Stromal cell of bone marrow (primary cell): ENCODE measurements at places on chromosomes 4 and X.
A peak's percentile ranks its signal among the peaks of the same experiment; 100 is the strongest.

DNA sequence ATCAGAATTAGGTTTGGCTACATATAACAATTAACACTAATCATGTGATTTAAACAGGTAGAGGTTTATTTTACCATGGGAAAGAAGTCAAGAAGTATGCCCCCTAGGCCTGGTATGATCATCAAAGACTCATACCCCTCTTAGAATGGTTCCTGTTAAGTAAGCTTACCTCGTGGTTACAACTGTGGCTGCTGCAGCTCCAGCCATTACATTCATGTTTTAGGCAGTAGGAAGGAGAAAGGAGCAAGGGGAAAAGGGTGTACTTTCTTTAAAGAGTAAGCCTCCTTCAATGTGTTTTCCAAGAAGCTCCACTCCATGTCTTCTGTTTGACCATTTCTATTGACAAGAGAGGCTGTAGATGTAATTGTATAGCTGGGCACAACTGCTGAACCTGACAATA, 94.9 kb upstream of the GATB start:
- DNase-seq: no peak

GRCh38 chr4:176286728-176287127, 17.7 kb upstream of the ASB5 start:
- no peak for DNase-seq

- DNase-seq: no peak
Observed at GRCh38 chrX:71814123-71814912, 51.2 kb downstream of the CXorf49B start.

DNA sequence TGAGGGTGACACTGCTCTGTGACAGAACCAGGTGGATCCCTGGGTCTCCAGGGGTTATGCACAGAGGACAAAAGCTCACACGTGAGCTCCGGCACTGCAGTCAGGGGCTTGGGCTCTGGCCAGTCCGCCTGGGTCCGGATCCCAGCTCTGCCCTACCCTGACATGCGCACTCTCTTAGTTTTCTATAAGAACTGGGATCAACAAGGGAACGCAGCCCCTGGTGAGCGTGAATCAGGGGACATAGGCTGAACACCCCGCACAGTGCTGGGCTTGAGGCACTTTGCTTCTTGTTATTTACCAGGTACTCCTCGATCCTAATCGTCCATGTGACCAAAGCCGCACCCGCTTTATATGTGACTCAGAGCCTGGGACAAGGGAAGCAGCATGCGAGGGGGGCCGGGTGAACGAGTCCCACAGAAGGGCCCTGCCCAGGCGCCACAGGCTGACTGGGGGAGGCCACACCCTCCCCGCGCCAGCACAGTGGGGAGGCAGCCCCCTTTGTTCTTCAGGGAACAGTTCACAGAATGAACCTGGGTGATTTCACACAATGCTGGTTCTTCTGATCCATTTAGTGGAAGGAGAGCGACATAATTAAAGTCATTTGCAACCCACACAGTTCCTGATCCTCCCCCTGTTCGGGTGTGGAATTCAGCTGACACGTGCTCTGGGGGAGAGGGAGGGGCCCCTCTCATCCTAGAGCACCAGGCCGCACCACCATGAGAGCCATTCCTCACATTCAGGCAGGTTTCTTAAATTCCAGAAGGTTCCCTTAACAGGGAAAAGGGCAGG, 55.5 kb downstream of the WFS1 start:
- DNase-seq: no peak

- peak; percentile 17 for DNase-seq
Observed at GRCh38 chr4:84803720-84804119, 162.8 kb downstream of the WDFY3 start.

- DNase-seq: no peak
Observed at GRCh38 chrX:97787849-97788248, 904.1 kb downstream of the RPA4 start.

DNA sequence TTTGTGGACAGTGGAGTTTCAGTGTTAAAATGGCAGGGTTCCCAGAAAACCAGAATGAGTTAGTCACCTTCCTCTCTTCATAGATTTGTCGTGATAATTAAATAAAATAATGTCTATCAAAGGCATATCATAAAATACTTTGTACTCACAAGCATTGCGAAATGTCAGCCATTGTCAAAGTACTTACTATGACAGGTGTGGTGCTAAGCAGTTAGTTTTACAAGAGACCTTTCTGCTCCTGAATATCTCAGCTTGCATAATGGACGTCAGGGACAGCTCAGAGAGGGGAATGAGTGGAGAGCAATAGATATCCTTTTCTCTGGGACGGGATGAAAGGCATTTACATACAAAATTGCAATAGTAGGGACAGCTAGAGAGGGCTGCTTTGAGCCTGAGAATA, 560.9 kb downstream of the KCNIP4 start:
- no peak for DNase-seq

DNA sequence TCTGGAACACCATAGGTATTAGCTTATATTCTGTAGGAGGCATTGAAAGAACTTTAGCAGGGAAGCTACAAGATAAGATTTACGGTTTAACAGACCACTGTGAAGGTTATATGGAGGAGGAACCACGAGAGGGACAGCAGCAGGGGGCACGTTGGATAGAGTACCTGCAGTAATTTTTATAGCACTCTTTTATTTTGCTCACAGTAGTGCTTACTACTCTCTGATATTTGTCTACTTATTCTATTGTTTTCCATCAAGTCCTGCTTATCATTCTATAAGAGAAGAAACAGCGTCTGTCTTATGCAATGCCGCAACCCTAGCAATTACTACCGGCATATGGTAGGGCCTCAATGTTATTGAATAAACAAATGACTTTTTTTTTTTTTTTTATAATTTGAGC, 122.5 kb downstream of the PCDH7 start:
- no peak for DNase-seq

- DNase-seq: no peak
Observed at GRCh38 chr4:151864068-151864467, 103.3 kb upstream of the GATB start.

- no peak for DNase-seq
Observed at GRCh38 chr4:14165222-14165920, 537.8 kb upstream of the BOD1L1 start.

- DNase-seq: no peak
Observed at GRCh38 chr4:165222651-165222994, 15.3 kb downstream of the KLHL2 start.

DNA sequence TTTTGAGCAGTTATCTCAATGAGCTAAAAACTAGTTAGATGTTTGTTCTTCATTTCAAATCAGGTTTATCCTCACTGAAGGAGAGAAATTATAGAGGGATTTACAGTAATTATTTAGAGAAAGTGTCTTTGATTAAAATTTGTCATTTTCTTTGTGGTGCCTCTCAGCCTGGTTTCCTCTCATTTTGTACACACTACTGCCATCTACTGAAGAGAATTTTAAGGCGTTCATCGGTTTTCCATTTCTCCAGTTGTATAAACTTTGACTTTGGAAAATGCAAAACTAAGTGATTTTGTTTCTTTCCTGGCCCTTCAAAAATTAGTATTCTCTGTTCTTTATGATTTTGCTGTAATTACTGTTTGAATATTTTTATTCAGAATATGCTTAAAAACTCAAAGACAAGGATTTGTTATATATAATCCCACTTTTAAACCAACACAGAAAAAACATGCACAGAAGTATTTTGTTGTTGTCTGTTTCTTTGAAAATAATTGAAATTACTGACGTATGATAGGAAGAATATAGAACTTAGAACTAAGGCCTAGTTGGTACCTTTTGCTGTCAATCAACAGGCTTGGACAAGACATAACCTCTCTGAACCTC, 34.4 kb upstream of the ANXA3 start:
- DNase-seq: peak; percentile 25
